ENCODE measurements at places on chromosomes 2 and 18.

DNA sequence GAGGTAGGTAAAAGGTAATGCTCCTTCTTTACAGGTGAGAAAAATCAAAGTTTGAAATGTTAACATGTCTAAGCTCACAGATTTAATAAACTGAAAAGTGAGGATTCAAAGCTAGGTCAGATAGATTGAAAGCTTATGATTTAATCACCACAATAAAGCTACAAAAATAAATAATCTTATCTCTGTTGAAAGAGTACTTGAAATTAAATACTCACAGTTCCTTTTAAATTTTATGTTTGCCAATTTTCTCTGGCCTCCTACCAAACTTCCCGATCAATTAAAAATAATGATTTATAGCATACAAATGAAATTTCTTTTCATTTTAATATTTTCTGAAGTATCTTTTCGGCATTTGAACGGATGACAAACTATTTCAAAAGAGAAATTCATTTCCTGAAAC, 77.3 kb downstream of the GAREM1 start:
- no peak for DNase-seq

DNA sequence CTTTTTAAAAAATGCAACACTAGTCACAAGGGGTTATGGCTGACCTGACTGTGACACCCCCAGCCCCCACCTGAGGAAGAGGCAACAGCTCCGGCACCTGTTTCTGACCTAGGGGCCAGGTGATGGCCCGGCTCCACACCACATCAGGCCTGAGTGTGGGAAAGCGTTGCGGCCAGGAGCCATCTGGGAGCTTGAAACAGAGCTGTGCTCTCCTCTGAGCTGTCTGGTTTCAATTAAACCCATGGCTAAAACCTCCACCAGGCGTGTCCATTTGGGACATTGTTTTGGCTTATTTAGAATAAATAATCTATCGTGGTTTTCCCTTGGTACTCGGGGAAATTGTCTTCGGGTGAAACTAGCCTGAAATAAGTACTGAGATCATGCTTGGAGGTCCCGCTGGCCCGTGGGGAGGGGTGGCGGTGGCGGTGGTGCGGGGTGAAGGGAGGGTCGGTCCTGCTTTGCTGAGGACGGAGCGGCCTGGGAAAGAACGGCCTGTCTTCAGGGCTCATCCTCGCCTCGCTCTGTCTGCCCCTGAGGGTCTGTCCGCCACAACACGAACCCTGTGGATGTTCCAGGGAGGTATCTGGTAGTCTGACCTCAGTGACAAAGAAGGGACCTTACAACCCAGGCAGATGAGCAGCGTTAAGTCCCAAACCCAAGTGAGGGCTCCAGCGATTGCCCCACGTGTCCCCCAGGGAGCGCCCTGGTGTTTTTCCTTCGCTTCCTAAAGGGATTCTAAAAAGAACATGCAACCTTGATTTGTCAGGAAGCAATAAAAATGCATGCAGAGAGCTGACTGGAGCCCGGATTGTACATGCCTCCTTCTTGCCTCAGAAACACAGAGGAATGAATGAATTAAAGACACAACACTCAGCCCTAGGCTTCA, 58.7 kb downstream of the IL1RL2 start:
- DNase-seq: no peak

DNA sequence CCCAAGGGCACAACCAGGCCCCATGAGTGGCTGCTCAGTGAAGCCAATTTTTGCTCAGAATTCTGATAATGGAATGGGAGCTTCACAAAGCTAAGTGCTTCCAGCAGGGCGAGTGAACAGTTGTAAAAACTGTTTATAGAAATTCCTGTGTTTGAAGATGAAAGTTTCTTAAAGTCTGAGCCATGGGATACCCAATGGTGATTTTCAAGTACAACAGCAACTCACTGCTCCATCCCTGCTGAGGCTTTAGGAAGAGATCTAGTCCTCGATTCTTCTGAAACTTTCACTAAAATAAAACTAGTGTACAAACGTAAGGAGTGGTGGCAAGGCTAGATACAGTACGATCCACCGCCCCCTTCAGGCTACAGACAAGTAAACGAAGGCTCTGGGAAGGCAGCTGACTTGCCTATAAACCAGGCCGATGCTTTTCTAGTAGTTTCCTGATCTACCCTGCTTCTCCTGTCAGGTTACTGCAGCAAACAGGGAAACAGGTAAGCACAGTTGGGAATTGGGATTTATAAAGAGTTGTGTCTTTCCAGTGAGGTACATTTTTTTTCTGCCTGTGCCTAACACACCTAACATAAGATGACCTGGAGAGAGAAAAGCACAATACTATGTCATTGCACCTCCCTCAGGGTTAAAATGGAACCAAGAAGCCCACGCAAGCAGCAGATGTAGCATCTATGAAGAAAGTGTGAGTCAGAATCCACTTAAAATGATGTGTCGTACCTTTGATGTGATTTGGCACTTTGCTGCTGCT, 108.7 kb downstream of the UXS1 start:
- DNase-seq: no peak

- no peak for DNase-seq
Observed at GRCh38 chr2:30208453-30208852, 22.9 kb upstream of the LBH start.

DNA sequence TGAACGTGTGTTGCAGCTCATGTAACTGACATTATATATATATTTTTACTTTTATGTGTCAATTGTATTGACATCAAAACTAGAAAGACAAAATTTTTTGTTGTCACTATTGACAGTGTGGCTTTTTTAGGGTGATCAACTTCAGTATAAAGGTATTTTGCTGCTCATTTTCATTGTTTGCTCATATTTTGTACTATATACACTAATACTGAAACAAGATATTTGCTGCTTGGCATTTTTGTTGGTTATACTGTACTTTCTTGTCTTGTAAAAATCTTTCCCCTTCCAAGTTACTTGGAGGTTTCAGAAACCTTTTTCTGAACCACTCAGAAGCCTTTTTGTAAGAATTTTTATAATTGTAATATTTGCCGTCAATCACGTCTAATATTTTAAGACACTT, 16.5 kb downstream of the AFTPH start:
- no peak for DNase-seq

DNA sequence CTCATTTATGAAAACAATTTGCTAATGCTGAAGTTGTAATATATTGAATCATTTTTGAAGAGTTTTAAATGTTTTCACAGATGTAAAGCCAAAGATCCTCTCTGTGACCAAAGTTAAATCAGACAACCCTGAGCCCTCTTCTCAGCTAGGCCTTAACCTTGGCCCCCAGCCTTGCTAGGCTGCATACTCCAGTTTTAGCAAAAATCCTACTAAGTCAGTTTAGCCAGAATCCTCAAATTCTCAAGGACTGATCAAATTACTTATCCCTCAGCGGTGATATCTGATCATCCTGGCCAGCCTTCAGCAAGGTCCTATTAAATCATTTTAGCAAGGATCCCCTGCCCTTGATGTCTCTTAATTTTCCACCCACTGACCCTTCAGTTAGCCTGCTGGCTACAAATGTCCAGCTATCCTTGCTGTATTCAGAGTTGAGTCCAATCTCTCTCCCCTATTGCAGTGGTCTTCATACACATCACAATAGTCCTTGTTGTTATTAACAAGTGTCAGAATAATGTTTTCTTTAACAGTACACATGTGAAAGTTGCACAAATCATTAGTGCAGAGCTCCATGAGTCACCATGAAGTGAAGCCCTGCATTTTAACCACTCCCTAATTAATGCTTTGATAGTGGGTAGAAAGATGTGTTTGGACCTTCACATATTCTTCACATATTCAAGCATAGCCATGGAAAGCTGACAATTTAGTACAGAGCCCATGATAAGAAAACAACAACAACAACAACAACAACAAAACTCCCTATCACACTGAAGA, 206.4 kb downstream of the NBAS start:
- DNase-seq: no peak

GRCh38 chr2:62657783-62658182, 47.7 kb upstream of the EHBP1 start:
- DNase-seq: no peak

- DNase-seq: no peak
Observed at GRCh38 chr2:72992734-72993102, 75.4 kb downstream of the EMX1 start.

DNA sequence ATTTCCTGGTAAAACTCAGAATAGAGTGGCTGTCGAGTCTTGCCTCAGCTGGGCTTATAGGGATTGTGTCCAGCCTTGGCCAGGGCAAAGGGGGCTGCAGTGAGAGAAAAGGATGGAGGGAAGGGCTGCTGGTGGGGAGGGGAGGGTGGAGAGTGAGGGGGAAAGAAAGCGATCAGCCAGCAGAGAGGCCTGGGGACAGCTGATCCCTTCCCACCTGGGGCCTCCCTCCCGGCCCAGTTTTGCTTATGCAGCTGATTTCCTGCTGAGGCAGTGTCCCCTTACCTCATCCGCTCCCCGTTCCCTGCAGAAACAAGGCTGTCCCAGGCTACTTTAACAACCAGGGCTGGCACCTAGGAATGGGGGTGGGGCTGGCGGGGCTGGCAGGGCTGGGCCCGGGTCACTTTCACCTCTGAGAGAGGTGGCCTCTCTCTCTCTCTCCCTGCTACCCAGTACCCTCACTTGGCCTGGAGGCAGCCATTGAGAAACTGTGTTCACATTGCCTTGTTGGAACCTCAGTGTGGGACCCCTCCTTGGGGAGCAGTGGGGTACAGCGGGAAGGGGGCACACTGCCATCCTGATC, 12.2 kb upstream of the GMPPA start:
- DNase-seq: no peak

GRCh38 chr2:96499061-96499960, 5.8 kb downstream of the NEURL3 start:
- no peak for DNase-seq

Data from activated T-cell treated with anti-CD3 and anti-CD28 coated beads for 48 hours (primary cell).